ENCODE measurements at places on chromosomes 6 and 20. TPM values are rescaled to one million over a fixed set of nuclear protein-coding genes. Genes with fewer than 3 reads are reported as not detected.

Gene CALHM4
- not detected for total RNA-seq

Gene TP53TG5
- total RNA-seq: not detected

Gene DEF6
- total RNA-seq: 11.6 TPM

DNA sequence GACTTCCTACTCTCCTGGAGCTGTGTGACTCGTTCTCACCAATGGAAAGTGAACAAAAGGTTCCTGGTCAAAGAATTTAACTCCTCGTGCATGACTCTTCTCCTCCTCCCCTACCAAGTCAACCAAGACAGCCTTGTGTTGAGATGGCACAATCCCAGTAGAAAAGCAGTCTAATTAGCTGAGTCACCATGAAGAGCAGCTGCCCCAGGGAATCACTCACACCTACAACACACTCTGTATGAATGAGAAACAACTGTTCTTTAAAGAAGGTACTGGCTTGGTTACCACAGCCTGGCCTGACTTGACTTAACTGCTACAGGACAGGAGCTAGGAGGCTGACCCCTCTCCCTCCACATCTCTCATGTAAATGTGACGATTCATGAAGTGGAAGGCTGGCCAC lies 2.9 kb upstream of the HLA-DOB start:
- no peak for DNase-seq

DNA sequence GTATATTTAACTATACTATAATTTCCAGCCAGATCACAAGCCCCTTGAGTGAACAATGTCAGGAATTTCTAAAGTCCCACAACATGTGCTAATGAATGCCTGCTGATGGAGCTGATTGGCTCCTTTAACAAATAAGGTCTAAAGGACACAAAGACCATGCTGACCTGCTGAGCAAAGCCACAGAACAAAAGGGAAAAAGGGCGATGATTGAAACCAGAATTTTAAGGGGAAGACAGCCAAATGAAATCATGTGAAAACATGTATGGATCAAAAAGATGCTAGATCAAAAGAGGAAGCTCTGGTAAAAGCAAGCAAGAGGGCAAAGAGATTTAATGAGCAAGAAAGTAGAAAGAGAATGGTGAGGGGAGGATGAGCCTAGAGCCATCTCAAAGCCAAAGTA lies 105.6 kb downstream of the DCDC2 start:
- no peak for DNase-seq

DNA sequence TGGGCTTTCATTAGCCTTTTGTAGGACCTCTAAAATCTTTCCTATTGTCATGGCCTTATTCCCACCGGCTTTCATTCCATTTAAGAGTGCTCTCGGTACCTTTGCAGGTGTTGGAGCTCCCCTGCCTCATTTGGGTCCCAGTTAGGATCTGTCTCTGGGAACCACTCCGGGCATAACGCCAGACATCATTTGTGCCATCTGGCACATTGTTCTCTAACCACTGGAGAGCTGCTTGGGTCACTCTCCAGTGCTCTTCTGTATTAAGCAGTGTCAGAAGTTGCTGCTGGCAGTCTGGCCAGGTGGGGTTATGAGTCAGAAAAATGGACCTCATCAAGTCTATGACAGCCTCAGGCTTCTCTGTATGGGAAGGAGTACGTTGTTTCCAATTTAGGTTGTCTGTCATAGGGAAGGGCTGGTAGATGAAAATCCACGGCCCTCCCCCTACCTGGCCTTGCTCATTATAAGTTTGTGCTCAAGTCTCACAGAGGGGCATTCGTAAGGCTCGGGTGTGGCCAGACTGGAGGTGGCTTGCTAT lies 62.9 kb upstream of the MOCS1 start:
- no peak for DNase-seq

DNA sequence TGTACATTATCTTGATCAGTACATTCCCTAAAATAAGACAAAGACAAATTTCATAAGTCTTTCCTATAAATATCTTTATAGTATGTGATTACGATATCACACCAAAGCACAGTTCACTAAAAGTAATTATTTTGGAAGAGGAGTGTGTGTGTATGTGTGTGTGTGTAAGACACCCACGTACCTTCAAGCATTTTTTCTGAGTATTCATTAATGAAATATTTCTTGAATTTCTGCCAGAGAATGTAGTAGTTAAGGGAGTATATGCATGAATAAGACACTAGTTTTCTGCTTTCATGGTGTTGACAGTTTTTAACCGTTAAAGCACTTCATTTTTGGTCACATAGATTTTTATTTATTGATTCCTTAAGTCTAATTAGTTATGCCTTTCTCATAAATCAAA lies 36.8 kb downstream of the MANEA start:
- no peak for DNase-seq

DNA sequence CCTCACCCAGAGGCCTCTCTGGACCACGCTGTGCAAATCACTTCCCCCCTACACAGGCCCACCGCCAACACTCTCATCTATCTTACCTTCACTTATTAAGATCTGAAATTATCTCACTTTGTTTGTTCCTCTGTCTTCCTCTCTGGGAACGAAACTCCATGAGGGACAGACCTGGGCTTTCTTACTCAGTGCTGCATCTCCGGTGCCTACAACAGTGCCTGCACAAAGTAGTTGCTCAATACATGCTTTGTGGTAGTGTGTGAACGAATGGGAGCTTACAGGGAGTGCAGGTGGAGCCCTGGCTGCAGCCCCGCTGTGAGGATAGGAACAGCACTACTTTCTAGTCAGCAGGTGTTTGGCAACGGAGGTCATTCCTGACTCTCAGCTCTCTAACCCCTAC lies 5.3 kb downstream of the CASS4 start:
- DNase-seq: no peak

DNA sequence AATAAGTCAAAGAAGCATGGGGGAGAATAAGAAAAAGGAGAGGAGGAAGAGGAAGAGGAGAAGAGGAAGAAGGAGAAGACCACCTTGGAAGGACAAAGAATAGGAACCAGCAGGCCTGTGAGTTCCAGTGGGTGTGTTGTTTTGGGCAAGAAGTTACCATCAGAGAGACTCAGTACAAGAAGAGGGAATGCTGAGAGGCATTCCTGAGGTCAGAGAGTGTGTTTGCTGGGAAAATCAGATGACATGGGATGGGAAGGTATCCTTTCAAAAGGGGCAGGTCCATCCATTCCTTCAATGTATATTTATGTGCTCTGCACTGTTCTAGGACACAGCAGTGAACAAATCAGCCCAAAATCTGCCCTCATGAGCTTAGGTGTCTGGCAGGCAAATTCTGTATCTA lies 40.5 kb upstream of the PRIM2 start:
- no peak for DNase-seq

- no peak for DNase-seq
These were observed 85.6 kb downstream of the GPR6 start for GRCh38 chr6:110063594-110064263.

DNA sequence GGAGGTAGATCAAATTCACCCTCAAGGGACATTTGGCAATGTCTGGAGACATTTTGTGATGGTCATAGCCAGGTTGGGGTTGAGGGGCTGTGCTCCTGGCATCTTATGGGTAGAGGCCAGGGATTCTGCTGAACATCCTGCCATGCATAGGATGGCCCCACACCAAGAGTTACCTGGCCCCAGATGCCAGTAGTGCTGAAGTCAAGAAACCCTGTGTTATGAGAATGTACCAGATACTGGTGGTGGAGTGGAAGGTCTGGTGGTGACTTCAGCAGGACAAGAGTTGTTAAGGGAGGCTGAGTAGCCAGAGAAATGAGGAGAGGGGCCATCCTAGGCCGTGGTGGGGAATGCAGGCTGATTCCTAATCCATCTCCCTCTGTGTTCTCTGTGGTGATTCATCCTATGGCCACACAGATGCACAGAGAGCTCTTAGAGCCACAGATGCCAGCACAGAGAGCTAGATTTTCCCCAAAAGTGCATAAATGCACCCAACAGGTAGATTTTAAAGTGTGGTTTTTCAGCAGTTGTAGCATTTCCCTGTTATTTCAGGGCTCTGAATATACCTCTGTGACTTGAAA lies 43.6 kb downstream of the CDYL start:
- DNase-seq: no peak

Measured in sciatic nerve (tissue), 2 donors.